ENCODE measurements at places on chromosomes 16 and 17.
A peak's percentile ranks its signal among the peaks of the same experiment; 100 is the strongest.

GRCh38 chr16:87108941-87109340 is 208.3 kb downstream of the C16orf95 start:
- DNase-seq = no peak

DNA sequence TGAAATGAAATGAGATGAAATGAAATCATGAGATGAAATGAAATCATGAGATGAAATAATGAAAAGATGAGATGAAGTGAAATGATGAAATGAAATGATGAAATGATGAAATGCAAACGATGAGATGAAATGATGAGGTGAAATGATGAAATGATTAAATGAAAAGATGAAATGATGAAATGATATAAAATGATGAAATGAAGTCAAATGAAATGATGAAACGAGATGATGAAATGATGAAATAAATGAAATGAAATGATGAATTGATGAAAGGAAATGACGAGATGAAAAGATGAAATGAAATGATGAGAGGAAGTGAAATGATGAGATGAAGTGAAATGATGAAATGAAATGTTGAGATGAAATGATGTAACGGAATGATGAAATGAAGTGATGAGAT is 595.6 kb downstream of the TP53TG3F start:
- DNase-seq = no peak

DNA sequence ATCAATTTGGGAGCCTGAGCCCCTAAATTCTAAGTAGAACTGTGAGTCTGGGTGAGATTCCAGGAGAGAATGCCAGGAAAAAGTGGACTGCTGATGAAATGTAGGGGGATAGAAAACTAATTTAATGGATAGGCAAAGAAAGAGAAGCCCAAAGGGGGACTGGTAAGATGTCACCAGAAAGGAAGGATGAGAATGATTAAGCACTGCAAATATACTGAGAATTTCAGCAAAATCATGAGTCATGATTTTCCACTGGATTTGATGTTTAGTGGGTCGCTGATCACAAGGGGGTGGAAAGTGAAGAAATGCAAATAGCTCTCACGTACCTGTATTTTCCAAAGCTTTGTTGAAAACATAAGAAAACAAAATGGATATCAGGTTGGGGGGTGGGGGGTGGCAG is 201.8 kb downstream of the SLC39A11 start:
- peak; percentile 18 for DNase-seq

- no peak for DNase-seq
Observed at GRCh38 chr16:81442220-81442915, 2.2 kb upstream of the CMIP start.

- DNase-seq = no peak
Observed at GRCh38 chr17:47318197-47318918, 5.4 kb upstream of the EFCAB13 start.

GRCh38 chr17:39115135-39115534 is 36.3 kb downstream of the PLXDC1 start:
- no peak for DNase-seq

- DNase-seq = no peak
Observed at GRCh38 chr17:39921323-39921722, 2.9 kb upstream of the GSDMB start.

- DNase-seq = no peak
Observed at GRCh38 chr17:80812362-80813088, 179.1 kb upstream of the CHMP6 start.

GRCh38 chr17:65813306-65813705 is 251.9 kb upstream of the AXIN2 start:
- DNase-seq = no peak

DNA sequence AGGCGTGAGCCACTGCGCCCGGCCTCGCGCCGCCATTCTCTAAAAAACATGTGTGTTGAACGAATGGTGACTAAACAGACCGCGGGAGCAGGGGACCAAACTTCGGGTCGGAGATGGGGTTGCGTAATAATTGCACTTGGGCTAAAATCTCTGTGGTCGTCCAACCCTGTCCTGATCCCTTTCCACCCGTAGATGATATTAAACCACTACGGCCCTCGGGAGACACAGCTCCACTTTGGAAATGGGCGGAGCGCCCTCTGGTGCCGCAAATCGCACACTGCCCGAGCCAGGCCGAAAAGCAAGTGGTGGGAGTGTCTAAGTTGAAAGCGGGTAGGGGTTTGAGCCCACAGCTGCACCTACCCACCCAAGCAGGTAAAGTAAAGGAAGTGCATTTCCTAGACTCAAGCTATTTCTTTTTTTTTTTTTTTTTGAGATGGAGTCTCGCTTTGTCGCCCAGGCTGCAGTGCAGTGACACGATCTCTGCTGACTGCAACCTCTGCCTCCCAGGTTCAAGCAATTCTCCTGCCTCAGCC is 17.0 kb downstream of the CAVIN1 start:
- DNase-seq = no peak

DNA sequence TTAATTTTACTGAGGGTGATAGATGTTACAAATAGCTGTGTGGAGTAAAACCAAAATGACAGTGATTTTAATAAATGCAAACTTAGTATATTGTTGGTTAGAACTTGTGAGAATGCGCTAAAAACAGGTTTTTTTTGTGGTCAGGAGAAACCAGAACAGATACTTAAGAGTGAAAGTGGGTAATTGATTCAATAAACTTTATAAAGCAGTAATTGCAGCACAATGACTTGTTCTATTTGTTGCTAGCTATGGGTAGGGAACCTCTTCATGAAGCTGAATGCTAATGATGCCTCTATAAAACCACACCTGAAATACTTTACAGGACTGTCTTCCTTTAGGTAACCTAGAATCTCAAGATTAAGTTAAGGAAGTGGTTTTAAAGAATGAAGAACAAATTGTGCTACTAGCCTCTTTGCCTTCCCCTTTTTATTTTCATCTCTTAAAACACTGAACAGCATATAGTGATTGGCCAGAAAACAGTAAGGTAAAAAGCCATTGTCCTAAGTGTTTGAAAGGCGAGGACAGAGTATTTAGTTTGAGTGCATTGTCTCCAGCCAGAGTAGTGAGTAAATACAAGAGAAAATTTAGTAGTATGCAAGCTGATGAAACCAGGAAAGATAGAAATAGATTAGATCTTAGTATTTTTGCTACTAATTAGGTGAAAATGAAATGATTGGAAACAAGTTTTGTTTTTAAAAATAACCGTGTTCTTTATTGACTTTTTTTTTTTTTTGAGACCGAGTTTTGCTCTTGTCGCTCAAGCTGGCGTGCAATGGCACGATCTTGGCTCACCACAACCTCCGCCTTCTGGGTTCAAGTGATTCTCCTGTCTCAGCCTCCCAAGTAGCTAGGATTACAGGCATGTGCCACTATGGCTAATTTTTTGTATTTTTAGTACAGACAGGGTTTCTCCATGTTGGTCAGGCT is 6.0 kb downstream of the GGNBP2 start:
- no peak for DNase-seq

GRCh38 chr16:57643910-57644309 is 15.5 kb downstream of the ADGRG1 start:
- DNase-seq = no peak

GRCh38 chr17:10050597-10051101 is 145.6 kb upstream of the RCVRN start:
- no peak for DNase-seq
